Large intestine (tissue), 12 donors: ENCODE measurements at places on chromosomes 3 and 15. TPM values are rescaled to one million over a fixed set of nuclear protein-coding genes. Genes with fewer than 3 reads are reported as not detected.

Gene TMEM108
- 2.8 TPM for polyA plus RNA-seq

Gene CHRNA7
- polyA plus RNA-seq: 15.8 TPM

Gene EFCC1
- polyA plus RNA-seq: 4.1 TPM

Gene DNAJB8
- not detected for polyA plus RNA-seq

Gene PLCB2
- 11.7 TPM for polyA plus RNA-seq

Gene ASB14
- polyA plus RNA-seq: 0.78 TPM

Gene TM4SF18
- 6.6 TPM for polyA plus RNA-seq

GRCh38 chr15:68337826-68338225, 60.3 kb downstream of the FEM1B start:
- no peaks in the 10 kb centered on the region for H3K27me3 ChIP-seq
- DNase-seq: no peak
- H3K4me1 ChIP-seq: peaks cover 3% of the 10 kb centered on the region
- no peak overlapping the region for H3K27ac ChIP-seq

DNA sequence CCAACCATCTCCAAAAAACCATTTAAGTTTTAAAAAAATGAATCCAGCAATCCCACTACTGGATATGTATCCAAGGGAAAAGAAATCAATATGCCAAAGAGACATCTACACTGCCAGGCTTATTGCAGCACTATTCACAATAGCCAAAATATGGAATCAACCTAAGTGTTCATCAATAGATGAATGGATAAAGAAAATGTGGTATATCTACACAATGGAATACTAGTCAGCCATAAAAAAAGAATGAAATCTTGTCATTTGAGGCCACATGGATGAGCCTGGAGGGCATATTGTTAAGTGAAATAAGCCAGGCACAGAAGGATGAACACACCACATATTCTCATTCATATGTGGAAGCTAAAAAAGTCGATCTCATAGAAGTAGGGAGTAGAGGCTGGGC, 136.1 kb downstream of the FILIP1L start:
- H3K4me3 ChIP-seq: no peak overlapping the region
- H3K27me3 ChIP-seq: no peaks in the 10 kb centered on the region
- H3K27ac ChIP-seq: no peak overlapping the region

- H3K36me3 ChIP-seq: no peaks in the 10 kb centered on the region
- no peak overlapping the region for H3K27ac ChIP-seq
- no peaks in the 10 kb centered on the region for H3K4me1 ChIP-seq
Observed at GRCh38 chr3:20669675-20670074, 483.7 kb upstream of the SGO1 start.

DNA sequence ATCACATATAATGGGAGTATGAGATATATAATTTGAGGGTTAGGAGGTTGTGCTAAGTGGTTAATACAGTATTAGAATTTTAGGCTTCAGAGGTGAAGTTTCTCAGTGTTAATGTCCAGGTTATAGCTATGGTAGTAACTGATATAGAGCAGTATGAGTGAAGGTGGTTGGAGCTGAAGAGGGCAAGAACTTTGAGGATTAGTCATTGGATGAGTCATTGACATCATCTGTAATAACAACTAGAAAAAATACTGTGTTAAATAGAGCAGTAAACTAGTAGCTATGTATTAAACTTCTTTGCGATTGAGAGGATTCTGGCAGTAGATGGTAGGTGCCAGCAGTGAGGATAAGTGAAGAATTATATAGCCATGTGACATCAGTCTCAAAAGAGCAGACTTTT, 47.5 kb upstream of the EIF3J start:
- no peaks in the 10 kb centered on the region for H3K27me3 ChIP-seq
- H3K36me3 ChIP-seq: peaks cover 44% of the 10 kb centered on the region
- H3K4me1 ChIP-seq: peaks cover 25% of the 10 kb centered on the region
- peak; percentile 35 for DNase-seq

GRCh38 chr15:68175526-68175925, 29.6 kb downstream of the CALML4 start:
- H3K4me3 ChIP-seq: no peak overlapping the region
- H3K27ac ChIP-seq: no peak overlapping the region
- no peaks in the 10 kb centered on the region for H3K27me3 ChIP-seq
- H3K36me3 ChIP-seq: peaks cover 31% of the 10 kb centered on the region
- DNase-seq: no peak
- no peaks in the 10 kb centered on the region for H3K4me1 ChIP-seq

- no peak overlapping the region for H3K27ac ChIP-seq
- H3K27me3 ChIP-seq: no peaks in the 10 kb centered on the region
- H3K36me3 ChIP-seq: no peaks in the 10 kb centered on the region
- no peak for DNase-seq
Observed at GRCh38 chr15:87269566-87269965, 987.0 kb downstream of the NTRK3 start.

- DNase-seq: no peak
- H3K4me1 ChIP-seq: no peaks in the 10 kb centered on the region
- no peak overlapping the region for H3K4me3 ChIP-seq
- no peak overlapping the region for H3K27ac ChIP-seq
- H3K36me3 ChIP-seq: no peaks in the 10 kb centered on the region
Observed at GRCh38 chr15:52466134-52466701, 62.5 kb downstream of the MYO5A start.

DNA sequence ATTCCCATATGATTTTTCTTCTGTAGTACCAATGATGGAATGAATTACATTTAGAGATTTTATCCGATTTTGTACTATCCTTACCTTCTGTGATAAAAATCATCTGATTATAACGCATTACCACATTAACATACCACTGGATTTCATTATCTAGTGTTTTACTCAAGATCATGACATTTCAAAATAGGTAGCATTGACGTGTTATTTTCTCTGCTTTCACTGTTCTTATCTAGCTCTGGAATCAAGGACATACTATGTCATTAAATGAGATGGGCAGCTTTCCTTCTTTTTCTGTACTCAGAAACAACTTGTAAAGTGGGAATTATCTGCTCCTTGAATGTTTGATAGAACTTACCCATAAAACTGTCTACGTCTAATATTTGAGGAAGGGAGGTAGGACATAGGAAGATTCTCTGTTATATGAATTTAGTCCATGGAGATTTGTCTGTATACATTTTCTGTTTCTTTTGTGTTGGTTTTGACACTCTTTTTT, 183.7 kb upstream of the NR2E3 start:
- H3K27ac ChIP-seq: no peak overlapping the region
- no peaks in the 10 kb centered on the region for H3K36me3 ChIP-seq
- no peak overlapping the region for H3K4me3 ChIP-seq
- no peaks in the 10 kb centered on the region for H3K4me1 ChIP-seq

DNA sequence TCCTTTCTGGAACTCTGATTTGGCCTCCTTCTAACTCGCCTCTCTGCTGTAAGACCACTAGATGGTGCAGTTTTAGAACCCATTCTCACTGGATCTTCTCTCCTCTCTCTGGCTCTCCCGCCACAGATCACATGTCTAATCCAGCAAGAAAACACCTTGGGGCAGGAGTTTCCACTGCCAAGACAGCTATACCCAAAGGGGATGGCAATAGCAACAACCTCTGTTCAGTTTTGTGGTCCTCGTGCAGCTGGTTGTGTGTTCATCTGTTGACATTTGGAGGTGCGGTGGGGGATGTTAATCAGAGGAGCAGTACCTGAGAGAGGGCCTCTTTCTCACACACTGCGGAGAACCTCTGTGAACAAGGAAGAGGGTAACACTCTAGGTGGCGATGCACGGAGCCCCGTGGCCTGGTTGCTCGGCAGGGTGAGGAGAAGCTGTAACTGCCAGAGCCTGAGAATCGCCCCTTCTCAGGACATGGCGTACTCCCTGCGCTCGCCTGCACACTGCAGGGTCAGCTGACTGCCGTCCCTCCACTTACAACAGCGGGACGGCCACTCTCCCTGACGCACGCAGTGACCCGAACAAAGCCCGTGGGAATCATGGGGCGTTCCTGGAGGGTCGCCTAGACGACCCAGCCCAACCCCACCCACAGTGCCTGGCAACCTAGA, at the start of gene TEX55:
TEX55 (plus strand) TSS at position 666 of the 668 bp plus-strand sequence. CDS start 25 bp downstream, outside the sequence.
- H3K27ac ChIP-seq: no peak within 1 kb of the TSS
- no peaks in the 10 kb centered on the region for H3K36me3 ChIP-seq
- peak; percentile 59 for DNase-seq
- no peak within 1 kb of the TSS for H3K4me3 ChIP-seq

- H3K4me3 ChIP-seq: no peak overlapping the region
- no peaks in the 10 kb centered on the region for H3K27me3 ChIP-seq
- no peaks in the 10 kb centered on the region for H3K36me3 ChIP-seq
- peaks cover 21% of the 10 kb centered on the region for H3K4me1 ChIP-seq
Observed at GRCh38 chr3:41991437-41991836, 29.5 kb upstream of the ULK4 start.

GRCh38 chr3:16399473-16399872, 114.0 kb downstream of the RFTN1 start:
- H3K27ac ChIP-seq: no peak overlapping the region
- H3K36me3 ChIP-seq: no peaks in the 10 kb centered on the region
- no peak overlapping the region for H3K4me3 ChIP-seq
- no peak for DNase-seq
- no peaks in the 10 kb centered on the region for H3K27me3 ChIP-seq

- no peak overlapping the region for H3K4me3 ChIP-seq
- peaks cover 10% of the 10 kb centered on the region for H3K4me1 ChIP-seq
- H3K27me3 ChIP-seq: no peaks in the 10 kb centered on the region
- H3K27ac ChIP-seq: no peak overlapping the region
- H3K36me3 ChIP-seq: no peaks in the 10 kb centered on the region
Observed at GRCh38 chr3:31974471-31974870, 6.6 kb downstream of the OSBPL10 start.

DNA sequence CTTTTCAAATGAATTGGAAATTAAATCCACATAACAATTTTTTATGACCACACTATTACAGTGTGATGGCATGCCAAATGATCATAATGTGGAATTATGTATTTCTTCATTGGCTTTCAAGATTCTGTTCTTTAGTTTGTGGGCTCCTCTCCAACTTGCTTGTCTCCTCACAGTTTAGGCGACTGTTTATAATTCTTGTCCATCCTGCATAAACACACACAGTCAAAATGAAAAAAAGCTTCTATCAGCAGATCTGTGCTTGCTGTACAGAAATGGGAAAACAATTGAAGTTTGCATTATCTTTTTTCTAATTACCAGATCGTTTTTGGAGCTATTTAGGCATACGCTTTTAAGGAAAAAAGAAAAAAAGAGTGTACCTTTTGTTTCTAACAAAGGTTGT, 37.0 kb downstream of the OPA1 start:
- H3K27me3 ChIP-seq: no peaks in the 10 kb centered on the region
- peaks cover 16% of the 10 kb centered on the region for H3K36me3 ChIP-seq
- H3K4me3 ChIP-seq: no peak overlapping the region
- no peaks in the 10 kb centered on the region for H3K4me1 ChIP-seq
- H3K27ac ChIP-seq: no peak overlapping the region
- DNase-seq: no peak

DNA sequence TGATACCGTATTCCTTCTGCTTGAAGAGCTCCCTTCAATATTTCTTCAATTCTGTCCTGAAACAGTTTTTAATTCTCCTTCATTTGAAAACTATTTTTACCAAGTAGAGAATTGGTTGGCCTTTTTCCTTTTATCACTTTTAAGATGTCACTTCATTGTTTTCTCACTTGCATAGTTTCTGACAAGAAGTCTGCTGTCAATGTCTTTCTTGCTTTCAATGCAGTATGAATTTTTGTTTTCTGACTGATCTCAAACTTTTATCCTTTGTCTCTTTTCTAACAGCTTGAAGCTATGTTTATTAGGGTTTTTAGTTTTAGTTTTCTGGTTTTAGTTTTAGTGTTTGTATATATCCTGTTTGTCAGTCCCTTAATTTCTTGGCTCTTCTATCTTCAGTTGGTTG, 364.8 kb upstream of the TPRG1 start:
- no peaks in the 10 kb centered on the region for H3K36me3 ChIP-seq
- no peak for DNase-seq
- H3K4me3 ChIP-seq: no peak overlapping the region

DNA sequence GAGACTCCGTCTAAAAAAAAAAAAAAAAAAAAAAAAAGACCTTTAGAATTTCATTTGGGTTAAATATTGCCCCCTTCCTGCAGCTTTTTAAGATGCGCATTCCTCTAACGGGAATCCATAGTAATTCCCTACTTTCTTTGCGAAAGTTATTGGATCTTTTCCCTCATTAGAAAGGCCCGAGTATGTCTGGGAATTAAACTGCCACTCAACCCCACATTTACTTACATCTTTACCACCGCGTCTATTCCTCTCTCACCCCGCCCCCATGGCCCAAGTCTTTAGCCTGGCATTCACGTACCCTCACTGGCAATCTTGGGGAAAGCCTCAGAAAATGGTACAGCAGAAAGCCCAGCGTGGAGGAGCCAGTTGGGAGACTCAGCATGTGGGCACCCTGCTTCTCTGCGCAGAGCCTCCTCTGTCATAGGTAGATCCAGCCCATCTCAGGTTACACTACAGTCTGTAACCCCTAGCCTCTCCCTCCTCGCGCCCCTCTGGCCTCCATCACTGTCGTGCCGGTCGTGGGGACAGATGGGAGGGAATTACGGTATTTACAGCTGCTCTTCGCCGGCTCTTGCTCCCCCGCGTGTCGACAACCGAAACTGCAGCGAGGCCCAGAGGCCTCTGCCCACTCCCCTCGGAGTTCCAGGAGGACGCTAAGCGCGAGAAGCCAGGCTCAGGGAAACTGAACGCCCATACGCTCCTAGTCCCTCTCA, 6.4 kb upstream of the ANKDD1A start:
- H3K27ac ChIP-seq: no peak overlapping the region
- H3K27me3 ChIP-seq: no peaks in the 10 kb centered on the region
- no peaks in the 10 kb centered on the region for H3K36me3 ChIP-seq

GRCh38 chr15:73927003-73927475, 777 bp downstream of the LOXL1 start:
- peaks cover 5% of the 10 kb centered on the region for H3K27me3 ChIP-seq
- DNase-seq: no peak
- H3K36me3 ChIP-seq: no peaks in the 10 kb centered on the region
- H3K4me1 ChIP-seq: peaks cover 12% of the 10 kb centered on the region

DNA sequence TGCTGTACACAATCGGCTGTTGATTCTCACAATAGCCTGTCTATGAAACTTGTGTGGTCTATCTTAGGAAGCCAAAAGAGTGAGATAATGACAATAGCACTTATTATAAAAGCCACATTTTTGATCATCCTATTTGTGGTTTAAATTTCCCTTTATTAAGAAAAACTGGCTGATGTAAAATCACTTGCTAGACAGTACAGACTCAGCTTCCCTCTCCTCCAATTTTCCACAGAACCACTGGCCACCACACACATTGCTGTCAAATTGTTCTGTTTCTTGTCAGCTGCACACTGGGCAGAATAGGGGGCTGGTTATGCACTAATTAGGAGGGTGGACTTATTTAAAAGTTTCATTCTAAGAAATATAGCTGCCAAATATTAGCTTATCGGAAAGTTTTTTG, 425.9 kb downstream of the EPHA3 start:
- H3K36me3 ChIP-seq: no peaks in the 10 kb centered on the region
- no peak for DNase-seq
- no peak overlapping the region for H3K4me3 ChIP-seq
- H3K27me3 ChIP-seq: no peaks in the 10 kb centered on the region

- no peaks in the 10 kb centered on the region for H3K36me3 ChIP-seq
- H3K4me1 ChIP-seq: peaks cover 16% of the 10 kb centered on the region
- H3K27ac ChIP-seq: no peak overlapping the region
- no peak overlapping the region for H3K4me3 ChIP-seq
- no peak for DNase-seq
- H3K27me3 ChIP-seq: no peaks in the 10 kb centered on the region
Observed at GRCh38 chr15:58288592-58288991, 143.2 kb upstream of the LIPC start.
